ENCODE measurements at places on chromosomes 1 and 21.

- DNase-seq = peak; percentile 16
Observed at GRCh38 chr1:211589782-211590721, 11.1 kb upstream of the SLC30A1 start.

- no peak for DNase-seq
Observed at GRCh38 chr1:94309216-94309615, 71.8 kb upstream of the ARHGAP29 start.

DNA sequence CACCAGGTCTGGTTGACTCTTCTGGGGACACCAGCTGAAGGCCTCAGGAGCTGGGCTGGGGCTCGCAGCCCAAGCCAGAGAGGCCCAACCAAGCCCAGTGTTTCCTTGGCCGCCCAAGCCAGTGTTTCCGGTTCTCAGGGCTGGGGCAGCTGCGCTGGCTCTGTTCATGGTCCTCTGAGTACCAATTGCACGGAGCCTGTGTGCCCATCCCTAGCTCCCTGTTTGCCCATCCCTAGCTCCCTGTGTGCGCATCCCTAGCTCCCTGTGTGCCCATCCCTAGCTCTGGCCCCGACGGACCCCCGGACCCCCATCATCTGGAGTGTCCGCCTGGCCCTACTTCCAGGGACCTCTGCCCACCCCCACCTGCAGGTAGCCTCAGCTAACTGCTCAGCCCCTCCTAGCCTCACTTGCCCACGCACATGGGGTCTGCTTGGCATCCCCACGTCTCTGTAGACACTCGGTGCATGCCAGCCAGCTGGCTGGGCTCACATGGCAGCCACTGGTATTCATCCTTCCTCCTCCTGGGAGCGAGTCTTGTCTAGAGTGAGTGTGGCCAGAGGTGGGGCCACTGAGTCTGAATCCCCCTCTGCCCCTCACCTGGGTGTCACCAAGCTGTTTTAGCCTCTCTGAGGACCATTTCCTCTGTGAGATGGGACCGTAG, 64.0 kb downstream of the WNT9A start:
- DNase-seq = no peak

DNA sequence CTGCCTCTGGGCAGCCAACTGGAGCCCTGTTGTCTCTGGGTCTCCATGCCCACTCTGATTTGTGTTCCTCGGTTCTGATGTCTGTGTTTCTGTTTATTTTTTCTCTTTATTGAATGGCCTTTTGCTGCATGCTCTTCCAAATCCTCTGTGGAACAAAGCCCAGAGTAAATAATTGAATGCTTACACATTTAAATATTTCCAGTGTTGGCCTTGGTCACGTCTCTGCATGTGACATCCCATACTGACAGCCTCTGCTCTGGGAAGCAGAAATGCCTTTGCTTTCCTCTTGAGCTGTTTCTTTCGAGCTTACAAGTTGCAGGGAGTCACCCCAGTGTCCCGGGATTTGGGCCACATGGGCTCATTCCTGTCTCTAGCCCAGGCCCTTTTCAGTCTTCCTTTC, 267.9 kb downstream of the PTPRU start:
- no peak for DNase-seq

DNA sequence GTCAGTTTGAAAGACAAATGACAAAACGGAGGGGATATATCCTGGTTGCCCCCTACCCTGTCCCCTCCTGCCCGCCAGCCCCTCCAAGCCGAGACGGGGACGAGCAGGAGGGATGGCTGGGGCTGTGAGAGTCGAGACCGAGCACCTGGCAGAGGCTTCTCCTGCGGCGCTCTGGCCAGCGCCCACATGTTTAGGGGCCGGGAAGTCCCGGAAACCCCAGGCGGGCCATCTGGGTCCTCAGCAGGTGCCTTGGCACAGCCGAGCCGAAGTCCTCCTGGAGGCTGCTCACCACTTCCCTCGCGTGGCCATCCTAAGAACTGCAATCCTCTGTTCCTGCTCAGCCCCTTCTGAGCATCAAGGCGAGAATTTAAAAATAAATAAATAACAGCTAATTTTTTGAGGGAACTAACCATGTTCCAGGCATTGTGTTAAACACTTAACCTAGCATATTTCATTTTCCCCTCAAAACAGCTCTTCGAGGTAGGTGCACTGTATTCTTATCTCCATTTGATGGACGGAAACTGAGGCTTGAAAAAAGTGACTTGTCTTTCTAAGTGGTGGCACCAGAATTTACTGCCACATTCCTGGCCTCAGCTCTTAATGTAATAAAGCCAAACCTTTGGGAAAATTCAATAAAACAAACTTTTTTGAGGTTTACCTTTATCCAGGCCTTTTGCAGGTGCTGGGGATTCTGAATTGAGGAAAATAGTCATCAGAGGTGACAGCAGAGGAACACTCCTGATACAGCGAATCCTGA, 3.5 kb upstream of the RIMS3 start:
- peak; percentile 86 for DNase-seq

- DNase-seq = no peak
Observed at GRCh38 chr21:42764443-42764760, 111.0 kb downstream of the PDE9A start.

DNA sequence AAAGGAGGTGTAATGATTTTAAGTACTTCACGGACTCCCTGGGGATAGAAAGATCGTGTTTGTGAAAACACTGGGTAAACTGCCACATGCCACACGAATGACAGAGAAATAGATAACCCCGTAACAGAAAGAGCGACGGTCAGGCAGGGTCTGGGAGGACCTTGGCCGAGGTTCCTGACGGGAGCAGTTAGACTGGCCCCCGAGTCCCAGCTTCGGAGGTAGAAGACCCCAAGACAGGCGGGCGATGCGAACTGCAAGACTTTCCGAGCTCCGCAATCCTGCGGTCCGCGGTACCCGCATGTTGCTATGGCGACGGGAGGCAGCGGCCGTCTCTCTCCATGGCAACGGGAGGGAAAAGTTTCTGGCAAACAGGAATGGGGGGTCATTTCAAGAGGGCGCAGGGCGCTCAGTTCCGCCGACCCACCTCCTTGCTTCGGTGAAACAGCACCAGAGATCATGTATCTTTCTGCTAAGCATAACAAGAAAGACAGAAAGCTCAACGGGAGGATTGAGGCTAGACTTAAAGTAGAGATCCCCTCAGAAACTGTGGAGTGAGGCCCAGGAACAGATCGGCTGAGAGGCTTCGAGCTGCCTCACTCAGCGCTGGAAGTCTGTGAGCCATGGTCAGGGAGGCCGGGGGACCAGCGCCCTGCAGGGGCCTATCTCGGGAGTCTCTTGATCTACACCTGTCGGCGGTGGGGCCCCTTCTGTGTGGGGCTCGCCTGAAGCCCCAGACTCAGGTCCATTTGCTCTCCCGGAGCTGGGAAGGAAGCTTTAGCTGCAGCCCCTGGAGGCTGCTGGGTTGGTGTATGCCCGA, 685 bp upstream of the SYT6 start:
- DNase-seq = no peak

Data from CD4-positive, alpha-beta T cell treated with Interleukin-4 for 1 hour (primary cell).